Left ventricle myocardium inferior (tissue), 1 donor: ENCODE measurements at places on chromosomes 11 and 22. TPM values are rescaled to one million over a fixed set of nuclear protein-coding genes. Genes with fewer than 3 reads are reported as not detected.

The CRYBB3 gene
- not detected for total RNA-seq

DNA sequence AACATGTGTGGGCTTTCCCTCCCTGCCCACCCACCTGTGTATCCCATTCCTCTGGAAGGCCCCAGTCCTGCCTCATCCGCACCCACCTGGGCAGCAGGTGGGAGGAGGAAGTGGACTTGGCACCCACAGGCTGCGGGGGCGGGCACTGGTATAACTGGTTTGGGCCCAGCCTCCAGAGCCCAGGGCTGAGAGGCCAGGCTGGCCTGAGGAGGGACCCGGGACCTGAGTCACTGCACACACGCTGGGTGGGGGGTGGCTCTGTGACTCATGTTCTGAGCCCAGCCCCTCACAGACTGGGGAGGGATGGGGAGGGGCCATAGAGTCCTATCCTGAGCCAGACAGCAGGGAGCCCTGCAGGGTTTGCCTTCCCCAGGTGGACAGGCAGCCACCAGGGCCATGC is 16.7 kb downstream of the PHLDA2 start:
- DNase-seq, result no peak

DNA sequence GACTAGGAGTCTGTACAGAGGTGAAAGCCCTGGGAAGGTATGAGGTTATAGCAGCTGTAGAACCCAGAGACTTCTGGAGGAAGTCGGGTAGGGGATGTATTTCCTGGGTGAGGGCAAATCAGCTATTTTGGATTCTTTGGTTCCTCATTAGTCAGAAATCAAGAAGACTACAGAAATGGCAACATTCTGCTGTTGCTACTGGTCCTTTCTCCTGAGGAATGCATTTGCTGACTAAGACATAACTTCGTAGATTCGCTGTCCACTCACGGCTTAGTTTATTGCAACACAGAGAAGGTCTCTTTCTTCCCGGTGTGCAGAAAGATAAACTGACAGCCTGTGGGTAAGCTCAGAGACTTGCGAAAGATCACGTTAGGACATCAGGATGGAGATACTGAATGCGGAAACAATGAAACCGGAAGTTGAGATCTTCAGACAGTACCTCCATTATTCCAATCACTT is 25.3 kb upstream of the SESN3 start:
- no peak for DNase-seq

GRCh38 chr22:39259666-39260065 is 14.9 kb upstream of the PDGFB start:
- DNase-seq, result no peak

- DNase-seq, result no peak
Measured at GRCh38 chr11:75342966-75343870, 8.2 kb downstream of the ARRB1 start.

The HSPA8 gene
- 1,405 TPM for total RNA-seq

GRCh38 chr11:73072935-73073481 is 69.1 kb downstream of the FCHSD2 start:
- no peak for DNase-seq

DNA sequence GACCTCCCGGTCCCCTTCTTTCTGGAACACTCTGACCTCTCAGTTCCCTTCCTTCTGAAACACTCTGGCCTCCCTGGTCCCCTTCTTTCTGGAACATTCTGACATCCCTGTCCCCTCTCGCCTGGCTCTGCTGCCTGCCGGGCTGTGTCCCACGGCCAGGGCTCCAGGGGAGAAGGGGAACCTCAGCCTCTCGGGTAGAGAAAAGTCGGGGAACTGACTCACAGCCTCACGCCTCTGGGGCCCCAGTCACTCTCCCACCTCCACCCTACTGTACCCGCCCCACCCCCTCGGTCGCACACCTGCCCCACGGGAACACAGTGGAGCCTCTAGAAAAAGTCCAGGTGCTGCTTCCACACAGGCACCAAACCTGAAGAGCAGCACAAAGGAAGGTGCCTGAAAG is 93.3 kb downstream of the BRD1 start:
- DNase-seq, result no peak

GRCh38 chr22:35379146-35379993 is 1.5 kb upstream of the HMOX1 start:
- no peak for DNase-seq

DNA sequence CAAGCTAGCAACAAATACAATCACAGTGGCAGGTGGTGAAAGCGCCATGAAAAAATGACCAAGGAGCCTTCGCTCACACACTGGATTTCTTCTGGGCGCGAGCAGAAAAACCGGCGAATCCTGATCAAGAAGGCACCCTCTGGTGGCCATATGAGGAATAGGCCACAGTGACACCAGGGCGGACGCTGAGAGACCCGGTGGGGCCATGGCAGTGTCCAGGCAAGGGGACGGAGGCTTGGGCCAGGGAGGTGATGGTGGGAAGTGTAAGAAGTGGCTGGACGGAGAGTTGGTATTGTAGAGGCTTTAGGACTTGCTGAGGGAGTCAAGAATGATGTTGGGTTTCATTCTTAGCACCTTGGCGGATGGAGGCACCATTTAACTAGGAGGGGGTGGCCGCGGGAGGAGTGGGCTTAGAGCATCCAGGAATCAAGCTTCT is 16.9 kb upstream of the RAC2 start:
- peak; percentile 55 for DNase-seq

The NCF4 gene
- 5.5 TPM for total RNA-seq

DNA sequence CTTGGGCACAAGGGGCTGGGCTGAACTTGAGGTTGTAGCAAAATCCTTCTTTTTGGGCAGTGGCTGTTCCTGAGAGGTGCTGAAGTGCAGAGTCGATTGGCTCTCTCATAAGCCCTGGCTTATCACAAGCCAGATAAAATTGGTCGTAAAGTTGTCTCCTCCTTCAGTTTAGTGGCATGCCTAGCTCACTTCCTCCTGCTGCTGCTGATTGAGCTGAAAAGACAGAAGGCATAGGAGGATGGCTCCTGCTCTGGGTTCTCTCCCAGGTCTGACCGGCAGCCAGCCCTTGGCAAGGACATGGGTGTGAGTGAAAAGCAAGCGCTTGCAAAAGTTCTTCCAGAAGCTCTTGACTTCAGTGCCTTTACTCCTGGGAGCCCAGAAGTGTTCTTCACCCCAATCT is 83.9 kb downstream of the LDLRAD3 start:
- peak; percentile 17 for DNase-seq

The CBX6 gene
- total RNA-seq, result 32.9 TPM

DNA sequence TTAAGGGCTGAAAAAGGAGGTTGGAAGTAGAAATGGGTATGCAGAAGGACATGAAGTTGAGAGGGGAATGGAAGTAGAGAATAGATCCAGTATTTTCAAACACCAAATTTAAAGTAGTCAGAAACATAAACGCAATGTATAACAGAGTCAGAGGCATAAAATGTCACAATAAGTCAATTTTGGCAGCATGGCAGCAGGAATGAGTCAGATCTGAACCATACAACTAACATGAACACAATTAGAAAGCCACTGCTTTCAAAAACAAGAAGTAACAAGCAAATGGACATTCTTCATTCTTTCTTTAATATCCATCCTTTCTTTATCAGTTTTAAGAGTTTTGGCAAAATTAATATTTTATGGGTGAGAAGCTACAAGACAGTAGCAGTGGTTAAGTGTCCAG is 2.5 kb downstream of the CHORDC1 start:
- no peak for DNase-seq

The CRYBB2 gene
- not detected for total RNA-seq

- no peak for DNase-seq
Measured at GRCh38 chr11:45518833-45519535, 146.4 kb downstream of the CHST1 start.

DNA sequence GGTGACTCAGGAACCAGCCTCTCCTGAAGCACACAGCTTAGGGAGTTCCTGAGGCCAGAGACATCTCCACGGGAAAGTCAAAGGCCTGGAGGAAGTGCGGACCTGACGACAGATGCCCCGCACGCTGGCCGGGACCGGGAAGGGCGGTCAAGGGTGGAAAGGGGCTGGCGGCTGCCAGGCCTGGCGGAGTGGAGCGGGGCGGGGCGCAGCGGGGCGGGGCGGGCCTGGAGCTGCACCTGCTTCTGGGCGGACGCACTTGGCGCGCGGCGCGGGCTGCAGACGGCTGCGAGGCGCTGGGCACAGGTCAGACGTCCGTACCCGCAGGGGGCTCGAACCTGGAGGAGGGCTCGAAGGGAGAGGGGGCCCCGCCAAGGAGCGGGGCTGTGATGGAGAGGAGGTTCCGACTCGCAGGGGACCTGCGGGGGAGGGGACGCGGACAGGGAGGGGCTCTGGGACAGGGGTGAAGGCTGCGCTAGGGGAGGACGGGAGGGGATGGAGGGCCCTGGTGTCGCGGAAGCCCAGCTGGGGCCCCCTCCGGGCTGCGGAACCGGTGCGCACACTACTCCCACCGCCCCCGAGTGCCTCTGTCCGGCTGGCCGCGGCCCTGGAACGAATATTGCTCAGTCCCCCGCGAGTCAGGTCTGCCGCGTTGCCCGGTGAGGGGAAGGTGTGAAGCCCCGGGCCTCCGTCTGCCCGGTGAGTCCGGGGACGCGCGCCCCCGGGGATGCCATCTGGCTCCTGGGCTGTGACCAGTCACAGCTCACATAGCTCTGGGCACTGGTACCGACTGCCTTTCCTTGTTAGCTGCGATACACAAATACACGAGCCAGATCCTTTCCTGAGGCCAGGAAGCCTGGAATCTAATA is at the start of gene TMEM45B:
Gene TMEM45B, plus strand, starts transcription at position 253 of the 866 bp plus-strand sequence. CDS start 36,635 bp downstream, outside the sequence.
- DNase-seq, result no peak

- no peak for DNase-seq
Measured at GRCh38 chr11:129960216-129961214, 42.1 kb downstream of the PRDM10 start.

- no peak for DNase-seq
Measured at GRCh38 chr11:99325847-99326246, 305.1 kb downstream of the CNTN5 start.

- DNase-seq, result no peak
Measured at GRCh38 chr22:42692239-42693054, 28.2 kb downstream of the A4GALT start.

The RFPL1 gene
- not detected for total RNA-seq

- no peak for DNase-seq
Measured at GRCh38 chr11:92501066-92501739, 276.6 kb downstream of the FAT3 start.

DNA sequence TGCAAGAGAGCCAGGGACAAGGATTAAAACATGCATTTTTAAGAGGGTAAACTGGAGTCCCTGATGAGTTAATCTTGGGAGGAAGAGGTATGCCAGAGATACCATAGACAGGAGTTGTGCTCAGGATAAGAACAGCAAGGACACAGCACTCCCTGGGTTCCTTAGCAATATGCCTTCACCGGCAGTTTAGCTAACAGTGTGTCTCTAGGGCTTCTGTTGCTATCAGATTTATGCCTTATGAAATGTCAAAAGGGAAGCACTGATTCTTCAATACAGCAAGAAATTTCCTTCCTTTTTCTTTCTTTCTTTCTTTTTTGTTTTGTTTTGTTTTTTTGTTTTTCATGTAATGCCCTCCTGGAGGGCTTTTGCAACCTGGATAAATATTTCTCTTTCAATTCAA is 71.3 kb upstream of the LARGE1 start:
- no peak for DNase-seq

The DMC1 gene
- 1.0 TPM for total RNA-seq

DNA sequence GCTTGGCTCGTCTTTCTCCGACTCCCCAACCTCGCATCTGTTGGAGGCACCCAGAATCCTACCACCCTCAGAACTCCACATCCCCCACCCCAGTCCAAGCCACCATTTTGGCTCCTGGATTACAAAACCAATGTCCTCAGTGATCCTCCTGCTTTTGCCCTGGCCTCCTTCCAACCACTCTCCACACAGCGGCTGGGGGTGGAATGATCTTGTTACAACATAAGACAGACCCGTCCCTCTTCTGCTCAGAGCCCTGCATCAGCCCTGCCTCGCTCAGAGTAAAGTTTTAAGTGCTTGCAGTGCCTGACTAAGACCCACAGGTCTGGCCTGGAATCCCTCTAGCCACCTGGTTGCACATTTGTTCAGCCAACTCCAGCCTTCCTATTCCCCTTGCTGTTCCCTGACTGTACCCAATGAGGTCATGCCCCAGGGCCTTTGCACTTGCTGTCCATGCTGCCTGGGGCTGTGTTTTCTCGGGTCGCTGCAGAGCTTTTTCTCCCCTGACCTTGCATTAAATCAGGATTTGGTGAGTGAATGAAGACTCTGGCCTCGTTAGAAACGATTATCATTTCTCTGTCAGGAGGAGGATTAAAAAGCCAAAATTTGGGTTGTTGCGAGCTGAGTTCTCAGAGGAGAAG is 67.3 kb downstream of the IGF2 start:
- no peak for DNase-seq

- no peak for DNase-seq
Measured at GRCh38 chr22:41561335-41561734, 525 bp downstream of the CSDC2 start.

The OTOG gene
- not detected for total RNA-seq

DNA sequence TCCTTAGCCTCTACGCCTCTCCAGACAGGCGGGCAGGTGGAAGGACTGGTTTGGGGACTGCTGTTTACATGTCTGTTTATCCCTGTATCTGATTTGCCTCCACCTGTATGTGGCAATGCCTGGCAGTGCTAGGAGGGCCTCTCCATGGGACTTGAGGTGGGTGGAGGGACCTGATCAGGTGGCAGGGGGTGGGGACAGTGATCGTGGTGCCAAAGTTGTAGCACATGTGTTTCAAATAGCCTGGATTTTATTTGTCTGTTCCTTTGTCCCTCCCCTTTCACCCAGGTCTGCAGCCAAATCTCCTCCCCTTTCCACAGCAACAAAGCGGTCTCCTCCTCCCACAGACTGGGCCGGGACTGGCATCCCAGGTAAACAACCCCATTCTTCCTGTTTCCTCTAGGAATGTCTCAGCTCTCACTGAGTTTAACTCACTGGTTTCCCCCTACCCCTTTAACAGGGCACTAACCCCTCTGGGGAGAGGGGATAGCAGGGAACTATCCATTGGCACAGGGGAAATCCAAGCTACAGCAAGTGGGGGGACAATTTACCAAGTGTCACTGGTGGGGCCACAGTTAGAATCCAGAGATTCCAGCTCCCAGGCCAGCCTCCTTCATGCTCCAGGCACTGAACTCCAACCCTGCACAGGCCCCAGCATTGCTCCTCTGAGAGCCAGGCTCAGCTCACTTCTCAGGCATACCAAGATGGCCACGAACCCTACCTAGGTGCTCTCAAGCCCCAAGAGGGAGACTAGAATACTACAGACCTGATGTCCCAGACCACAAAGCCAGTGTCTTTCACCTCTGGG is 22.9 kb upstream of the TLCD5 start:
- DNase-seq, result no peak

- DNase-seq, result no peak
Measured at GRCh38 chr11:112318184-112318591, 57.5 kb upstream of the PLET1 start.

The MAJIN gene
- not detected for total RNA-seq

The DTX4 gene
- 1.8 TPM for total RNA-seq

- peak; percentile 55 for DNase-seq
Measured at GRCh38 chr22:37242395-37242918, 1.6 kb downstream of the RAC2 start.

- no peak for DNase-seq
Measured at GRCh38 chr11:70057080-70057479, 21.0 kb upstream of the ANO1 start.

- DNase-seq, result no peak
Measured at GRCh38 chr22:50691521-50691920, 18.9 kb downstream of the SHANK3 start.

GRCh38 chr11:85951428-85952107 is 96.4 kb downstream of the CCDC83 start:
- DNase-seq, result no peak

The CAPN1 gene
- total RNA-seq, result 74.6 TPM
